ENCODE measurements at places on chromosomes 1 and 21. TPM values are rescaled to one million over a fixed set of nuclear protein-coding genes. Genes with fewer than 3 reads are reported as not detected.

- no peaks in the 10 kb centered on the region for H3K36me3 ChIP-seq
- DNase-seq, result no peak
- H3K27ac ChIP-seq, result no peak overlapping the region
- no peak overlapping the region for H3K4me3 ChIP-seq
- H3K4me1 ChIP-seq, result peaks cover 11% of the 10 kb centered on the region
Observed at GRCh38 chr1:54122135-54122751, 30.6 kb downstream of the CDCP2 start.

- peaks cover 12% of the 10 kb centered on the region for H3K4me1 ChIP-seq
- no peak overlapping the region for H3K4me3 ChIP-seq
- H3K27ac ChIP-seq, result no peak overlapping the region
- DNase-seq, result no peak
- H3K36me3 ChIP-seq, result no peaks in the 10 kb centered on the region
- H3K27me3 ChIP-seq, result peaks cover 10% of the 10 kb centered on the region
Observed at GRCh38 chr1:159856576-159856975, 5.9 kb downstream of the VSIG8 start.

DNA sequence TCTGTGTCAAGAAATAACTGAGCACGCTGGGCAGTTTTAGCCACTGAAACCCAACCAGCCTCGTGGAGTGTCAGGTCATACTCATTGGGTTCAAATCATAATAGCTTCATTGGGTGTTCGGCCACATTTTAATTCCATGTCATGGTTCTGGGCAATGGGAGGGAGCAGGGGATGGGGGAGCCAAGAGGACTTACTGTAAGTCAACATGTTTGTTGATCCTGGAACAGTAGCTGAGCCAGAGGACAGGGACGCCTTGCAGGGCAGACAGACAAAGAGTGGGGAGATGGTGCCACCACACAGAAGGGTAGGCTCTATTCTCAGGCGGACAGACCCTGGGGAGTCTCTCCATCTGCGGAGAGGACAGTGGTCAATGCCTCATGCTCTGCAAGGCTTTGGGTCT lies 161.1 kb downstream of the ZBTB18 start:
- H3K36me3 ChIP-seq, result no peaks in the 10 kb centered on the region
- no peak overlapping the region for H3K27ac ChIP-seq
- no peak for DNase-seq
- no peak overlapping the region for H3K4me3 ChIP-seq
- no peaks in the 10 kb centered on the region for H3K4me1 ChIP-seq

GRCh38 chr1:240608707-240609106 lies 3.2 kb downstream of the GREM2 start:
- no peak overlapping the region for H3K4me3 ChIP-seq
- H3K27ac ChIP-seq, result no peak overlapping the region
- H3K27me3 ChIP-seq, result peaks cover 42% of the 10 kb centered on the region
- peaks cover 26% of the 10 kb centered on the region for H3K4me1 ChIP-seq

- H3K36me3 ChIP-seq, result peaks cover 71% of the 10 kb centered on the region
- no peak overlapping the region for H3K27ac ChIP-seq
- no peak overlapping the region for H3K4me3 ChIP-seq
- H3K27me3 ChIP-seq, result no peaks in the 10 kb centered on the region
Observed at GRCh38 chr1:40462956-40463590, 12.8 kb downstream of the ZFP69B start.

- H3K27ac ChIP-seq, result no peak overlapping the region
- H3K4me3 ChIP-seq, result no peak overlapping the region
- H3K27me3 ChIP-seq, result peaks cover 10% of the 10 kb centered on the region
Observed at GRCh38 chr1:224851210-224851847, 78.1 kb upstream of the DNAH14 start.

DNA sequence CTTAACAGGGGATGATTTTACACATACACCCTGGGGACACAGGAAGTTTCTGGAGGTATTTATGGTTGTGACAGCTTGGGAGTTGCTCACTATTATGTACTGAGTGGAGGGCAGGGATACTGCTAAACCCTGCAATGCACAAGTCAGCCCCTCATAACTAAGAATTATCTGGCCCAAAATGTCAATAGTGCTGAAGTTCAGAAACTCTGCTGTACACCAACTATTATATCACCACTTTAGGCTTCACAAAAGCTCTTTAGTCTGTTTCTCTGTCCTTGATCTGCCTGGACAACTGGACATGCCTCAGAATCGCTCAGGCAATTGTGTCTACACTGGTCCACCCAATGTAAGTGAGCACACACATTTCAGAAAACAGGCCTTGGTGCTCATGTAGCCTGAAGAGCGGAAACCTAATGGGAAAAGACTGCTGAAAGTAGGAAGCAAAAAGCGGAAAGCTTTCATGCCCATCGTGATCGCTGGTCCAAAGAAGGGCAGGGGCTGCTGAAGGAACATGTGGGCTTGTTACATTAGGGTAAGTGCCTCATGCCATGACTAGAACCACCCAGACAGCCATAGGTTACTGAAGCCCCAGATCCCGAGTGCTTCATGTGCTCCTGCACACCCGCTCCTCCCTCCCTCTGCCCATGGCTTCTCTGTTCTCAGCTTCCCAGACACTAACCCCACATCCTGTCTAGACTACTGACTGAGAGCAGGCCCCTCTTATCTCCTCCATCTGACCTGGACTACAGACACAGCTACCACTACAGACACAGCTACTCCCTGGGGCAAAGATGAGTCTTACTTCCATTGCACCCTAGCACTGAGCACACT lies 73.5 kb downstream of the LRIG2 start:
- no peaks in the 10 kb centered on the region for H3K36me3 ChIP-seq
- H3K27ac ChIP-seq, result no peak overlapping the region
- no peaks in the 10 kb centered on the region for H3K27me3 ChIP-seq
- peak; percentile 42 for DNase-seq
- H3K4me3 ChIP-seq, result no peak overlapping the region

DNA sequence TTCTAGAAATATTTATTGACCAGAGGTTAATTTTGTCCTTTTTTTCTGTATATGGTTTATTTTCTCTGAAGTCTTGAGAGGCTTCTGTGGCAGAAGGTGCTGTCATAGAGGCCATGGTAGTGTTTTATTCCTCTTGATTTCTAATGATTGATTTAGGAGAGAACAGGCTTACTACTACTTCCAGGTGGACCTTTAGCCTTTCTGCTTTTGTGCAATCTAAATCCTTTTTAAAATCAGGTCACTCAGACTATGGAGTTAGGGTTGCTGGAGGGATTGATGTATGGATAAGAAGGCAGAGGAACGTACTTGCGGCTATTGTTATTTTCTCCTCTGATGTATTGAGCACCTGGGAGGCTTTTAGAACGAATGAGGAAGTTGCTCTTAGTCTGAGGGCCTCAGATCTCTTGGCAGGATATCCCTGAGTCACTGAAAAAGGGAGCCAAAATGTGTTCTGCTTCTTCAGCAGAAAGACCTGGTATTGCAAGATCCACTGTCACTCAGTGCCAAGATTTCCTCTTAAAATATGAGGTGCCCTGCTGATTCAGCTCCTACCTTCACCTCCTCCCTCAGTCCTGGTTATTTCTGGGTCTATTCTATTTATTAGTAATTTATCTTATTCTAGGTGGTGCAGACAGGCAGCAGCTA lies 277.4 kb downstream of the ZNF648 start:
- H3K4me1 ChIP-seq, result no peaks in the 10 kb centered on the region
- no peak overlapping the region for H3K4me3 ChIP-seq
- DNase-seq, result no peak
- no peaks in the 10 kb centered on the region for H3K27me3 ChIP-seq
- no peaks in the 10 kb centered on the region for H3K36me3 ChIP-seq

GRCh38 chr1:54927472-54928240 lies 40.7 kb upstream of the DHCR24 start:
- DNase-seq, result no peak
- H3K27ac ChIP-seq, result no peak overlapping the region
- no peaks in the 10 kb centered on the region for H3K36me3 ChIP-seq
- H3K4me1 ChIP-seq, result no peaks in the 10 kb centered on the region
- H3K4me3 ChIP-seq, result no peak overlapping the region
- H3K27me3 ChIP-seq, result peaks cover 36% of the 10 kb centered on the region

GRCh38 chr21:27171707-27172106 lies 204.8 kb upstream of the ADAMTS5 start:
- no peaks in the 10 kb centered on the region for H3K4me1 ChIP-seq
- no peak overlapping the region for H3K27ac ChIP-seq
- no peak overlapping the region for H3K4me3 ChIP-seq
- no peak for DNase-seq
- no peaks in the 10 kb centered on the region for H3K36me3 ChIP-seq

DNA sequence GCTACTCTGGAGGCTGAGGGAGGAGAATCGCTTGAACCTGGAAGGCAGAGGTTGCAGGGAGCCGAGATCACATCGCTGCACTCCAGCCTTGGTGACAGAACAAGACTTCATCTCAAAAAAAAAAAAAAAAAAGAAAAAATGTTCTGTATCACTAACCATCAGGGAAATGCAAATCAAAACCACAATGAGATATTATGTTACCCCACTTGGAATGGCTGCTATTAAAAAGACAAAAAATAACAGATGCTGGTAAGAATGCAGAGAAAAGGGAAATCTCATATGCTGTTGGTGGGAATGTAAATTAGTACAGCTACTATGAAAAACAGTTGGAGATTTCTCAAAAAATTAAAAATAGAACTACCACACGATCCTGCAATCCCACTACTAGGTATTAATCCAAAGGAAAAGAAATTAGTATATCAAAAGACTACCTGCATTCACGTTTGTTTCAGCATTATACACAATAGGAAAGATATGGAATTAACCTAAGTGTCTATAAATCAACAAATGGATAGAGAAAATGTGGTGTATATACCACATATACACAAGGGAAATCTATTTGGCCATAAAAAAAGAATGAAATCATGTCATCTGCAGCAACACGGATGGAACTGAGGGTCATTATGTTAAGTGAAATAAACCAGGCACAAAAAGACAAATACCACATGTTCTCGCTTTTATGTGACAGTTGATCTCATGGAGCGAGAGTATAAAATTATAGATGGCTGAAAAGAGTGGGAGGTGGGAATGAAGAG lies 62.6 kb downstream of the ABL2 start:
- H3K27ac ChIP-seq, result no peak overlapping the region
- H3K4me3 ChIP-seq, result no peak overlapping the region
- H3K4me1 ChIP-seq, result no peaks in the 10 kb centered on the region
- H3K27me3 ChIP-seq, result no peaks in the 10 kb centered on the region
- no peak for DNase-seq

DNA sequence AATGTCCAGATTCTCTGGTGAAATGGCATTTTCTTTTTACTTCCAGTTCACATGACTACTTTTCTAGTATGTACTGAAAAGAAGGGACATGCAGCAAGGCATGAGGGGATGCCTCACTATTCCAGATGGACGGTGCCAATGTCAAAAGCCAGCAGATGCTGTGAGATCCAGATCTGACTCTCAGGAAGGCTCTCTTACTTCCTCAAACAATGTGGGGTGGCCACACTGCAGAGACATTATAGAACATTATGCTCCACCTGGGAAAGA lies 17.7 kb downstream of the CRYZ start:
- DNase-seq, result no peak
- no peaks in the 10 kb centered on the region for H3K27me3 ChIP-seq
- H3K36me3 ChIP-seq, result peaks cover 5% of the 10 kb centered on the region
- no peak overlapping the region for H3K4me3 ChIP-seq
- no peak overlapping the region for H3K27ac ChIP-seq

- no peak overlapping the region for H3K4me3 ChIP-seq
- H3K27me3 ChIP-seq, result peaks cover 1% of the 10 kb centered on the region
- no peaks in the 10 kb centered on the region for H3K36me3 ChIP-seq
- no peak for DNase-seq
Observed at GRCh38 chr1:228899421-228899956, 164.2 kb downstream of the RHOU start.

- H3K4me1 ChIP-seq, result peaks cover 8% of the 10 kb centered on the region
- H3K27ac ChIP-seq, result no peak overlapping the region
Observed at GRCh38 chr21:29332461-29333362, 34.0 kb downstream of the BACH1 start.

DNA sequence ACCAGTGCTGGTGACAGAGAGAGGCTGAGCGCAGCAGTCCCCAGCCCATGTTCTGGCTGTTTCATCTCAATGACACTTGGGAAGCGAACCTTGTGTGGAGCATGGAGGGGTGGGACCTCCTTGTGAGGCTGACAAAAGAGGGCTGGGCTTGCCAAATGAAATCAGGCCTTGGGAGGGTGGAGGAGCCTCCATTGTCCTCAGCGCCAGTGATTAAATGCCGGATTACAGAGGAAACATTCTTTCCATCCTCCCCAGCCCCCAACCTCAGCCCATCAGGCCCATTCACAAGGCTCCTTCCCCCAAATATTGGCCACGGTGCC lies 63.3 kb upstream of the PAXBP1 start:
- H3K27ac ChIP-seq, result no peak overlapping the region
- no peak overlapping the region for H3K4me3 ChIP-seq
- H3K4me1 ChIP-seq, result peaks cover 1% of the 10 kb centered on the region
- H3K27me3 ChIP-seq, result peaks cover 26% of the 10 kb centered on the region

GRCh38 chr1:236808005-236808404 lies 12.9 kb downstream of the MTR start:
- H3K27me3 ChIP-seq, result no peaks in the 10 kb centered on the region
- peaks cover 45% of the 10 kb centered on the region for H3K36me3 ChIP-seq
- H3K4me1 ChIP-seq, result no peaks in the 10 kb centered on the region
- H3K4me3 ChIP-seq, result no peak overlapping the region
- no peak for DNase-seq

- H3K4me3 ChIP-seq, result no peak overlapping the region
- peaks cover 86% of the 10 kb centered on the region for H3K27me3 ChIP-seq
- DNase-seq, result no peak
Observed at GRCh38 chr1:30824736-30825429, 67.3 kb upstream of the LAPTM5 start.

- no peak for DNase-seq
- no peak overlapping the region for H3K27ac ChIP-seq
- peaks cover 1% of the 10 kb centered on the region for H3K36me3 ChIP-seq
- H3K4me1 ChIP-seq, result peaks cover 2% of the 10 kb centered on the region
- H3K4me3 ChIP-seq, result no peak overlapping the region
- peaks cover 4% of the 10 kb centered on the region for H3K27me3 ChIP-seq
Observed at GRCh38 chr1:221667504-221667903, 74.4 kb downstream of the DUSP10 start.

- no peaks in the 10 kb centered on the region for H3K27me3 ChIP-seq
- H3K4me3 ChIP-seq, result peak overlapping the region; percentile 96
- no peak for DNase-seq
- peaks cover 27% of the 10 kb centered on the region for H3K4me1 ChIP-seq
Observed at GRCh38 chr1:235366286-235366685, 941 bp upstream of the TBCE start.

- DNase-seq, result no peak
- no peak overlapping the region for H3K4me3 ChIP-seq
Observed at GRCh38 chr1:17892225-17892624, 137.1 kb downstream of the ACTL8 start.

Gene SPRR2E
- total RNA-seq, result not detected

Gene MSH4
- total RNA-seq, result 0.38 TPM

Gene DCST1
- total RNA-seq, result not detected

Gene GFI1
- total RNA-seq, result 101 TPM

Gene TMEM240
- total RNA-seq, result 0.38 TPM

Gene HTR1D
- total RNA-seq, result not detected

Gene TFF2
- not detected for total RNA-seq

Gene RPE65
- total RNA-seq, result not detected

Gene NHLH1
- 0.44 TPM for total RNA-seq

Gene EIF2D
- total RNA-seq, result 51.7 TPM

Gene LRRC40
- total RNA-seq, result 20.9 TPM

Gene ABL2
- 8.0 TPM for total RNA-seq
